Mesenteric fat pad (tissue), 1 donor: ENCODE measurements at places on chromosomes 16 and 17.

- no peak for DNase-seq
Observed at GRCh38 chr16:27679899-27680298, 130.0 kb downstream of the KATNIP start.

GRCh38 chr17:67759355-67760171 is 41.8 kb downstream of the NOL11 start:
- peak; percentile 78 for DNase-seq

DNA sequence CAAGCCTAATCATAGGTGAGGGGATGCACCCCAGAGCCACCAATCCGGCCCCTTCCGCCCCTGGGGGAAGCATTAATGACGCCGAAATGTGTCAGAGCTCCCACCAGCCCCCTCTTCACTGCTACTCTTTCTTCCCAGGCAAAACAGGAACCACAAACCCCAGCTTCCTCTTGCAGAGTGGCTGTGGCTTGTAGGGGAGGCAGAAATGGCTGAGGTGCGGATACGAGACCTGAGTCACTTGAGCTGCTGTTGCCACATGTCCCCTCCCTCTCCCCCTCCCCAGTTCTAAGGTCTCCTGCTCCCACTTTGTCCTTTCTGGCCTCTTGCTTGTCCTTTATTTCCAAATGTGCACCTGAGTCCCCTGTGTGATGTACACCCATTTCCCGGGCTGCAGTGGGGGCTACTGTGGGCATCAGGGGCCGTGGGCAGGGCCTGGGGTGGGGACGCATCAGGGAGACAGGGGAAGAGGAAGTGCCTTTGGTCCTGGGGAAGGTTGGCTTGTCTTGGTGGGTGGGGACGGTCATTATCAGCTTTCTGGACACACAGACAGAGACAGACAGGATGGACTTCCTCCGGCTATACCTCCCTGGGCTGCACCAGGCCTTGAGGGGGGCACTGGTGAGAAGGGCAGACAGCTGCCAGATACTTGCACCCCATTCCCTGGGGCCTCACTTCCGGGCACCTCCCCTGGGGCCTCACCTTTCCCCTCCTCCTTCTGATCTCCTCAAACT is at the start of gene APOBR:
Gene APOBR (plus strand): TSS at position 523 of the 731 bp plus-strand sequence. CDS start 39 bp downstream, at position 562.
- no peak for DNase-seq

DNA sequence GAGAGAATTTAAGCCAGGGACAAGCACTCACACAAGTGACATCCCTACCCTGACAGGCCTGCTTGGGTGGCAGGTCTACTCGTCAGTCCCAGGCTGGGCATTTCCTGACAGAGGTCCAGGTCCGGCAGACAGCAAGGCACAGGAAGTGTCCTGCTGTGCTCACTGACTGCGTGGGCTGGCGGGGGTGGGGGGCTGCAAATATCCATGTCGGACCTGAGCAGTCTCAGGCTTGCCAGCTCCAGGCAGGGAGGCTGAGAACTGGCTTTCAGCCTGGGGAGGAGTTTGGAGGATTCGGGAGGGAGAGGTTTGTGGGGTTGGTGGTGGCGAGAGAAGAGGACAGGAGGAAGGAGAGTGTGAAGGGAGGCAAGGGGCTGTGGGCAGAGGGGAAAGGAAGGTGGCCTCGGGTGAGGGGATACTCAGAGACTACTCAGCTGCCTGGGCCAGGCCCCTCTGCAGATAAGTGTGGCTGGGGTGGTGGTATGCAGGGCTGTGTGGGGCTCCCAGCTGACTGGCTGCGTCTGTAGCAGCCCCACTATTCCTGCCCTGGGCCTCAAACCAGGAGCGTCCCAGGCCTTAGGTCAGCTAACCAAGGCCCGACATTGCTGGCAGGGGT is 7.8 kb downstream of the HIC1 start:
- no peak for DNase-seq

GRCh38 chr17:64092113-64092512 is 37.8 kb downstream of the ERN1 start:
- no peak for DNase-seq

GRCh38 chr17:4719684-4720221 is 9.3 kb downstream of the ARRB2 start:
- no peak for DNase-seq

DNA sequence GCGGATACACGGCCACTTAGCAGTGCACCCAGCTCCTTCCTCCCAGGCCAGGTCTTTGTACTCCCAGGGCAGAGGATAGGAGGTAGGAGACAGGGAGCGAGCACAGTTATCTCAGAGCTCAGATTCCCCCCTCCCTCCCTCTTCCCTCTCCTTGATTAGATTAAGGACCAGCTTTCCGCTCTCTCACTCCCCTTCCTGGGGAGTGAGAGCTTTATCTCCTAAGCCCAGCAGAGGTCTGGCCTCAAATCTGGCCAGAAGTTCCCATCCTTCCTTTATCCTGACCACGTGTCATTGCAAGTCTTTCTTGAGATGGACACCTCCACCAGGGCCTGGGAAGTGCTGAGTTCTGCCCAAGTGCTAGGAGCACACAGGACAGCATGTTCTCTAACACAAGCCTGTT is 5.1 kb downstream of the ARL4D start:
- no peak for DNase-seq

- no peak for DNase-seq
Observed at GRCh38 chr17:42743595-42744282, 1.1 kb downstream of the EZH1 start.

GRCh38 chr17:17876959-17877528 is 40.3 kb upstream of the SREBF1 start:
- no peak for DNase-seq

DNA sequence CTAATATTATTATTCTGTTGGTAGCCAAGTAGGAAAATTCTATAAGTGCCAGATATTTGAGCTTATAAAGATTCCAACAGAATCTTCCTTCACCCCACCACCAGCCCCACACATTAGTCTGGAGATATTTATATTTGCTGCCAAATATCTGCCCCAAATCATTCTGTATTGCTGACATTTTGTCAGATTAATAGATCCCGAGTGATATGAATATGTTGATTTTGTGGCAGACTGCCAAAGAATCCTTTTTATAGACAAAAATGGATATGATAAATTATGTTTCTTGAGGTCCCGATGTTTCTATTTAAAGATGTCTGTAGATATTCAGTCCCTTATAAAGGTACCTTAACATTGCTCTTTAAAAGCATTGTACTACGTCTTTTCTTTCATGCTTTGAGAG is 162.2 kb upstream of the KCNJ16 start:
- no peak for DNase-seq

- DNase-seq, result no peak
Observed at GRCh38 chr16:55248494-55248893, 75.5 kb upstream of the IRX6 start.

- DNase-seq, result no peak
Observed at GRCh38 chr16:85625053-85625452, 11.9 kb downstream of the GSE1 start.

- DNase-seq, result peak; percentile 47
Observed at GRCh38 chr16:56583351-56584168, 5.8 kb upstream of the MT3 start.

GRCh38 chr17:3983606-3984484 is 19.6 kb upstream of the ATP2A3 start:
- no peak for DNase-seq

- no peak for DNase-seq
Observed at GRCh38 chr17:78884148-78884825, 18.7 kb downstream of the CEP295NL start.

- peak; percentile 18 for DNase-seq
Observed at GRCh38 chr16:86103320-86103719, 204.4 kb downstream of the IRF8 start.

GRCh38 chr17:79920751-79921410 is 81.6 kb upstream of the CBX4 start:
- no peak for DNase-seq

DNA sequence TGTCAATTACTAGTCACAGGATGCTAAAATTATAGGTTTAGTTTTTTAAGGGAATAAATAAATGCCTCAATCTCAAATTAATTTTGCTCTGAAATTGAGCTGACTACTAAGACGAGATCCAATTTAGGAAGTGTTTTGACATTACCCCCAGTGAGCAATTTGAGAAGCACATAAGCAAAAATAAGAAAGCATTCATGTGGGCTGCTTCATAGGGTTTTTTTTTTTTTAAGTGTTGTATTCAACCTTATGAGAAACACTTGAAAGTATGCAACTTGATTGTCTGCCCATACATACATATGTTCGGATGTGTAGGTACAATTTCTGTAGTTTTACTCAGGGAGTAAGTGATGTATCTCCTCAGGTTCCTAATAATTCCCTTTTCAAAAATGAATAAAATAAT is 77.6 kb downstream of the PRKCA start:
- no peak for DNase-seq

DNA sequence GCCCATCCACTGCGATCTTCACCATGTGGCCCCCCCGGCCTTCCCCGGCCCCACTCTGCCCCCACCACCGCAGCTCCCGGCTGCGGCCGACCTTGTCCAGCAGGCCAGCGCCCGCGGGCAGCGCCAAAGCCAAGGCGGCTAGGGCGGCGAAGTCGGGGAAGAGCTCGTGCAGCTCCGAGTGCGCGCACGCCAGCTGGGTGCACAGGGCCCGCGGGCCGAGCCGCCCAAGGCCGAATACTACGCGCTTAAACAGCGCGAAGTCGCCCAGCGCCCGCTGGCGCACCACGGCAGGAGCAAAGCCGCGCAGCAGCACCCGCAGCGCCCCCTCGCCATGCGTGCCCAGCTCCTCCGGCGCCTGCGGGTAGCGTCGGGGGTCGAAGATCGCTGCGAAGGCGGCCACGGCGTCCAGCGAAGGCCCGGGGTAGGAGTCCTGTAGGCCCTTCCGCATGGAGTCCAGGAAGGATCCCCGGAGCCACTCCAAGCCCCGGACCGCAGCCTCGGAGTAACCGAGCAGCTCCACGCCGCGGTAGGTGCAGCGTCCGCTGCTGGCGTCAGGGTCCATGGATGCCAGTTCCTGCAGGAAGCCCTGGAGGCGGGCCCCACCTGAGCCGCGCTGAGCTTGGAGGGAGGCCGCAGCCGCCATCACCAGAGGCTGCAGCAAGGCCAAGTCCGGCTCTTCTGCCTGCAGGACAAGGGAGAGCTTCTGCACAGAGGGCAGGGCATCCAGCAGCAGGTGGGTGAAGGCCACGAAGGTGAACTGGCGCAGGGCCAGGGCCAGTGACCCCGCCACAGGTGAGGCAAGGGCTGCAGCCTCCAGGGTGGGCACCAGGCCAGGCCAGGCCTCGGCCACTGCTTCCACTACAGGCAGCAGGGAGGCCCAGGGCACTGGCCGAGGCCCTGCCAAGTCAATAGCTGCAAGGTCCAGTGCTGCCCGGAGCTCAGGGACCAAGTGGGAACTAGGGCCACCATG is 10.3 kb downstream of the C17orf113 start:
- DNase-seq, result no peak

DNA sequence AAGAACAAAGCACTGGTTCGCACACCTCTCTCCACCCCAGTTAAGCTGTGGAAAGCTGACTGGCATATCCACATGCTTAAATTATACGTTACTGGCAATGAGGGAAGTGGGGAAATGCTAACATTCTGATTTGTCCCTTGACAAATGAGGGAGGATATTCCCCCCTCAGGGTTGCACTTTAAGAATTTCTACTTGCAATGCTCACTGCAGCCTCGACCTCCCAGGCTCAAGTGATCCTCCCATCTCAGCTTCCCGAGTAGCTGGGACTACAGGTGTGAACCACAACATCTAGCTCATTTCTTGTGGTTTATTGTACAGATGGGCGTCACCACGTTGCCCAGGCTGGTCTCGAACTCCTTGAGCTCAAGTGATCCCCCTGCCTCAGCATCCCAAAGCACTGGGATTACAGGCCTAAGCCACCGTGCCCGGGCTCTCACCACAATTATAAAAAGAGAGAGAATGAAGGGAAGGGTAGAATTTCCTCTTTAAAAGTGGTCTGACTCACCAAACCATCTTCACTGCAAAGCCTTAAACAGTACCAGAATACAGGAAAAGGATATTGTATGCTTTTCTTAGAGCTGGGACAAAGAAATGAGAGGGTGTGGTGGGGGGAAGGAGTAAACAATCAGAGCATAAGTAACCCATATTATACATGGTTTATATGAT is 38.9 kb downstream of the KANSL1 start:
- DNase-seq, result no peak

- DNase-seq, result no peak
Observed at GRCh38 chr16:11356573-11357331, 11.5 kb downstream of the RMI2 start.

GRCh38 chr16:70568601-70569237 is 45.1 kb downstream of the SF3B3 start:
- peak; percentile 84 for DNase-seq

GRCh38 chr17:13154930-13155329 is 137.1 kb upstream of the ELAC2 start:
- no peak for DNase-seq

GRCh38 chr16:65066651-65067050 is 55.2 kb downstream of the CDH11 start:
- DNase-seq, result no peak

GRCh38 chr16:2194166-2194834 is 2.1 kb downstream of the CASKIN1 start:
- DNase-seq, result no peak
